ENCODE measurements at places on chromosomes 5 and 9.

GRCh38 chr5:149878371-149878770 lies 66.2 kb downstream of the PDE6A start:
- no peak for DNase-seq

DNA sequence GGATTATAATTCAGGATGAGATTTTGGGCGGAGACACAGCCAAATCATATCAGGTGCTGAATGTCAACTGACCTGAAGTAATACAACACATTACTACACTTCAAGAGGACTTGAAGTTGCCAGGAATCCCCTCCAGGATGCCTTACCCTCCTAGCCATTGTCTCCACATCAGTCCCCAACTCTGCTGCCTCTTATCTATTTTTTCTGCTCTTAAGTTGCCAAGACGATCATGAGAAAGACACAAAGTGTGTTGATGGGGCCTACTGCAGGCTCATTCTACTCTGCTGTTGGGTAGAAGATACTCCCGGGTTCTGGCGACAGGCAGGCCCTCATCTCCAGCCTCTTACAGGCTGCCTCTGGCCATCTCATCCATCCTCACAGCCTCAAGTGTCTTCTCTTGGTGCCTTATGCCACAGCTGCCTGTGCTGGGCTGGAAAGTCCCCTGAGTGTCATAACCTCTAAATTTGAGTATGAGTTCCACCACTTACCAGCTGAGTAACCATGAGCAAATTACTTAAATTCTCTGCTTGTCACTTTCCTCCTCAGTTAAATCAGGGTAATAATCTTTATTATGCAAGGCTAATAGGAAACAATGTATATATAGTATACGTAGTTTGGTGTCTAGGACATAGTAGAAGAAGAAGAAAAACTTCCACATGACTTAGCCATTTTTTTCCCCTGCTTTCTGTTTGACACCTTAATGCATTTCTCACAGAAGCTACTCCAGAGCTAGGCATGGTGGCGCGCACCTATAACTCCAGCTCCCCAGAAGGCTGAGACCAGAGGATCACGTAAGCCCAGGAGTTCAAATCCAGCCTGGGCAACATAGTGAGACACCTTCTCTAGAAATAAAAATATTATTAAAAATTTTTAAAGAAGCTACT lies 73.0 kb upstream of the SNX2 start:
- DNase-seq, result no peak

GRCh38 chr9:97564291-97565175 lies 63.1 kb downstream of the TMOD1 start:
- DNase-seq, result no peak

- DNase-seq, result no peak
Observed at GRCh38 chr9:101333926-101334702, 50.7 kb downstream of the BAAT start.

DNA sequence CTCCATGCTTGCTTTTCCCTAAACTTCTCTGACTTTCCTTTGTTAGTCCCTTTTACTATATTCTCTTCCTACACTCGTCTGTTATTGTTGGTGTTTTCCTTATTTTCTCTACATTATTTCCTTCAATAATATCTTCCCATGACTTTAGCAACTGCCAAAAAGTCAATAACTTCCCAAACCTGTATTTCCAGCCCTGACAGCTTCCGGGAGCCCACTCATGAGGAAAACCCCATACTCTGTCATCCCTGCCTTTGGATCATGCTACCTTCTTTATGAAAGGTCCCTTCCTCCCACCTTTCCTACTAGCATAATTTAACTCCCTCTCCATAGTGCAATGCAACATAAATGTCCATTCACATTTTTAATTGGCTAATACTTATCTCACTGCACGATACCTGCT lies 144.0 kb upstream of the CDH6 start:
- DNase-seq, result no peak

DNA sequence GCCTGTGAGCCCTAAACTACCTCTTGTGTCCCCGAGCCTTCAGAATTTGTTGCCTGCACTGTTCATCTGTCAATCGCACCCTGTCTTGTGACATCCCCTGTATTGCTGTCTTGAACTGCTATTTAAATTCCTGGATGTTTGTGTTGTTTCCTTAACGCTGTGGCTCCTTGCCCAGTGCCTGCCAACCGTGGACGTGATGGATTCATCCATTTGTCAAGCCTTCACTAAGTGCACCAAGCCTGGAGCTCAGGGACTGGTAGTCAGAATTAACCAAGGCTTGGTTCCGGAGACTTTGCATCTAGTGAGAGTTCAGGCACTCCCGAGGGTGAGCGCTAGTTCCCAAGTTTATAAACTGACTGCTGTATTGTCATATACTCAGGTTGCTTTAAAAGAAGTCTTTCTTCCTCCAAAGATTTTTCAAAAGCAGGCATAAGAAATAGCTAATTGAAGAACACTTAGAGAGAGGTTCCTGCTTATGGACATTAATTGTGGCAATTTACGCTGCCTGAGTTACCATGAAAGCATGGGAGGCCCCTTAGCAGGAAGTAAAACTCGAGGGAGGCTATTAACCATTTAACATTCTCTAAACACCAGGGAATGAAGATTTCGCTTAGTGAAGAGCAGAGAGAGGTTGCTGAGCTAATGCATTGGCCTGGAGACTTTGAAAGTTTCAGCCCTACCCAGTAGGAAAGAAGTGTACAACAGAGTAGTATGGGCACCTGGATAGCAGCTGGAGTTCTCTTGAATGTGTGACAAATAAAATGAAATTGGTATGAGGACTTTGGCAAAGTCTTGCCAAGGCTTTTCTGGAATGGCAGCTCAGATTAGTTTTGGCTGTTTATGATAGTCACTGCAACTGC lies 29.0 kb downstream of the RGS3 start:
- DNase-seq, result peak; percentile 25

GRCh38 chr5:10352430-10353240 lies 860 bp upstream of the MARCHF6 start:
- peak; percentile 72 for DNase-seq

- no peak for DNase-seq
Observed at GRCh38 chr5:54804086-54804485, 181.3 kb downstream of the ESM1 start.

- DNase-seq, result no peak
Observed at GRCh38 chr5:83964271-83964670, 243.6 kb upstream of the HAPLN1 start.

DNA sequence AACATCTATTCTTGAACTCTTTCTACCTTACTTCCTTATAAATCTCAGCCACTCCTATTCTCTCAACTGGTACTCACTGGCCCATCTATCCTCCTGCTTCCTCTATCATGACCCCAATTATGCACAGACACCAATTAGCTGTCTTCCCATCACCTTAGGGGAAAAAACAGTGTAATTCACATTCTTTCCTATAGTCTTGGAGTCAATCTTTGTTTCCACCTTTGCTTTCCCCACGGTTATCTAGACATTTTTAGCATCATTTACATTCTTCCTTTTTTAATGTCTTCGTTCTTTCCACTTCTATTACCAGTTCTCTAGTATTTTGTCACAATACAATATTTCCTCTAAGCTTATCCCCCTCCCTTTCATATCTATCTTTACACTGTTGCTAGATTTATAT lies 449.4 kb downstream of the TMEM38B start:
- no peak for DNase-seq

- peak; percentile 82 for DNase-seq
Observed at GRCh38 chr9:76704593-76705204, 59.5 kb upstream of the PCA3 start.

- DNase-seq, result no peak
Observed at GRCh38 chr9:93126825-93127368, 7.2 kb downstream of the NINJ1 start.

GRCh38 chr9:76651119-76651705 lies 113.0 kb upstream of the PCA3 start:
- DNase-seq, result no peak

DNA sequence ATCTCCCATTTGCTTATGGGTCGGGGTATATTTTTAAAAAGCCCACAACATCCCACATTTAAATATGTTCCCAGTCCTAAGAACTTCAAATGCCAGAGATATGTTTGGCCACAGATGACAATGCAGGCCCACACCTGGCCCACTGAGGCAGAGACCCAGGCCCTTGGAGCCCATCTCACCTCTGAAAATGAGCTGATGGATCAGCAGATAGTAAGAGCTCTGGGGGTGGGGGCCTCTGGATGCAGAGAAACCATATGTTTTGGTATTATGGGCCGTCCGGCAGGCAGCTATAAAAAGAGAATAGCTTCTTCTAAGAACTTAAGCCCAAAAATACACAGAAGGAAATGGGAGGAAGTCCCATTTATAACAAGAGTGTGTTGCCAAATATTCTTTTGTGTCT lies 256.0 kb downstream of the GRIA1 start:
- DNase-seq, result no peak

DNA sequence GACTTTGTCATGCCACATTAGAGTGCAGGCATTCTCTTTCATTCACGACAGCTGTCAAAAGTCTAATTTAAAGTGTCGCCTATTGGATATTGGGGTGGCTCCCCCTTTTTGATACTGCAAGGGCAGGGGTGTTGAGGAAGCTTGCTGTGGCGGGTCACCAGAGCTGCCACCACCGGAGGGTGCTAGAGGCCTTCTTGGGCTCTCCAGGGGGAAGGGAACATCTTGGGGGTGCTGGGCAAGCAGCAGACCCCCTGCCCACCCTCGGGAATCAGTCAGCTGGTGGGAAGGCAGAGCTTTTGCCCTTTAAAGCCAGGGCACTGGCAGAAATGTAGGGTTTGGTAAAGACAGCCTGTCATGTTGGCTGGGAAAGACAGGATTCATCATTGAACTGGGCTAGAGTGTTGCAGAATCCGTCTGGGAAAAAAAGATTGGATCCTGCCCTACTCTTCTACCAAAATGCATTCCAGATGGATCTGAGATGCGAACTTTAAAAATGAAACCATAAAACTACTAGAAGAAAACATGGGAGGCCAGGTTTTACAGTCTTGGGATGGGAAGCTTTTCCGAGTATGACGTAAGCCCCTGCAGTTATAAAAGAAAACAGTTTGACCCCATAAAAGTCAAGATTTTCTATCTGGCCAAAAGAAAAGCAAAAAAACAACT lies 22.3 kb downstream of the COL5A1 start:
- DNase-seq, result no peak

- no peak for DNase-seq
Observed at GRCh38 chr5:67983251-67984110, 232.1 kb upstream of the PIK3R1 start.

GRCh38 chr9:136488247-136489214 lies 5.7 kb upstream of the SEC16A start:
- peak; percentile 35 for DNase-seq

GRCh38 chr5:17167171-17167891 lies 50.1 kb upstream of the BASP1 start:
- DNase-seq, result no peak

GRCh38 chr9:116608064-116608463 lies 79.0 kb upstream of the TRIM32 start:
- DNase-seq, result no peak

DNA sequence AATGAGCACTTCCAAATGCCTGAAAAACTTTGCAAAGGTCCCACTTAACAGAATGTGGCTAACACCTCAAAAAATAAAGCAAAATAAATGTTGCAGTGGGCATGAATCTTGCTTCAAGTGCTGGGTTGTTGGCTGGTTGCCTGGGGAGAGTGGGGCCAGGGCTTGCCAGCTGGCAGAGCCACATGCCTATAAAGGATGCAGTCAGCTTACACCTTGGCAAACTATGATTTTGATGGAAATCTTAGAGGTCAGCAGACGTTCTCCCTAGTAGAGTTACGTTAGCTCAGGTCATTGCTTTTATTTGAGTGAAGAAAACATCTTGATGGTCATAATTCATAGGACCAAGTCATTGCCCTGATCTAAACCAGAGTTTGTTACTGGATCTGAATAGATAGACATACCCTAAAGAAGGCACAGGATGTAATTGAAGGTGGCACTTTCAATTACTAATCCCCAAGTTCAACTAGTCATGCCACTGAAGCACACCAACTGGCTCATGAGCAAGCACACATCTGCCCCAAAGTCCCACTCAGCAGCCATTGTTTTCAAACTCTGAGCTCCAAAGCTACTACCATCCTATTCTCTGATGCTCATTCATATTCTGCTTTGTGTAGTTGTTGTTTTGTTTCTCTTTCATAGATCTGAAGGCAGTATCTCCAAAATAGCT lies 51.2 kb upstream of the ZSWIM6 start:
- peak; percentile 71 for DNase-seq

GRCh38 chr5:34447424-34447823 lies 208.7 kb upstream of the RAI14 start:
- no peak for DNase-seq

DNA sequence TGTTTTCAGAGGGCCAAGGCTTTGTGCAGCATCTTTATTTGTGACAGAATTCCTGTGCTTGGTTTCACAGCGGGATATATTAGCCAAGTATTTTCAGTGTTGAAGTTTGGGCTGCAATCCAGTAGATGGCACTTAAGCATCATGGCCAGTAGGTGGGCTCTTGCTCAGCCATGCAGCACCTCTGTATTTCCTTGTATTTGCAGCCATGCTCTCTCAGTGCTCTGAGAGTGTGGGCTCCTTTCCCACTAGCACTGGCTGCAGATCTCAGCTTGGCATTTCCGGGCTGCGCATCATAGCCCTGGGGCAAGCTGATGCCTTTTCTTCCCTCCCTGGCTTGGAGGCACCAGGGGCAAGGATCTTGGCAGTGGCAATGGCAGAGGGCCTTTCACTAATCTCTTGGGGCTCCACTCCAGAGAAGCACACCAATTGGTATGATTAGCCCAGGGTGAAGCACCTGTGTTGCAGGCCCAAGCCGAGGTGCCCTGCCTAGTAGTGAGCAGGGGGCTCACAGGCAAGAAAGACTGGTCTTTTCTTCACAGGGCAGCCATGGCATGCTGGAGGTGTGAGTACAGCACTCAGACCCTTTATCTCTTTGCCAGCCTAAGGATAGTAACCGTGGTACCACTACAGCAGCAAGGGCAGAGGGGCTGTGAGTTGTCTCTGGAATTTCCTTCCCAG lies 48.3 kb downstream of the SLCO6A1 start:
- DNase-seq, result no peak

DNA sequence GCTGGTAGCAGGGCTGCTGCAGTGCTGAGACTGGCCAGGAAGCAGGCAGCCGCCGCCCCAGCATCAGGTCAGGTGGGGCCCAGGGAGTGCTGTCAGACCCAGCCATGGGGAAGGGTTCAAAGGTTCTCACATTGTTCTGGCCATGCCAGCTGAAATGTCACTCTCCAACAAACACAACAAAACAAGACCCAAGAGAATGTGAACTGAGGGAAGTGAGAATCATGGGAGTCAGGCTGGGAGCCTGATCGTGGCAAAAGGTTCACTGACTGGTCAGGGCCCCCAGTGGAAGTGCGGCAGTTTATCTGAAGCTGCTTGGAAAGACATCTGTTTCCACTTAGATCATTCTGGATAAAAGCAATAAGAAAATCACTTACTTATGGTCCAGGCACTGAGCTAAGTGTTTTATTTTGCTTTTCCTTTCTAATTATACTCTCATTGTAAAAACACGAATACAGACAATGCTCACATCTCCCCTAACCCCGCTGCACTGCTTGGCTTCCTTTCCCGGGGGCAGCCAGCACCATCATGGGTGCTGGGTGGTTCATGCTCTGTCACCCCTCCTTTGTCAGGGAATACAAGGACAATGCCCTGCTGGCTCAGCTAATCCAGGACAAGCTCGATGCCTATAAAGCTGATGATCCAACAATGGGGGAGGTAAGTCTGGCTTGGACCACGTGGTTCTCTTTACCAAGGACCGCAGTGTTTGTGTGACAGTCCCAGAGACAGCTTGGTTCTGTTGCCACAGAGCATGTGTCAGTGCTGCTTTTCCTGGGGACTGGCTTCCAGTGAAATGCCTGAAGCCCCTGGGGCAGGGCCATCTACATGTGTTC lies 41.9 kb upstream of the CFAP157 start:
- no peak for DNase-seq

Data from NCI-H2081 (cell line).